CD4-positive, alpha-beta T cell treated with Interferon gamma for 1 hour (primary cell): ENCODE measurements at places on chromosomes 6 and 20.
A peak's percentile ranks its signal among the peaks of the same experiment; 100 is the strongest.

GRCh38 chr6:156601152-156602065, 175.8 kb upstream of the ARID1B start:
- DNase-seq = no peak

GRCh38 chr6:36127462-36128016, 2.8 kb upstream of the MAPK13 start:
- DNase-seq = peak; percentile 75

GRCh38 chr6:158911746-158912480, 88.1 kb downstream of the RSPH3 start:
- DNase-seq = peak; percentile 32

- peak; percentile 7 for DNase-seq
Measured at GRCh38 chr6:25497383-25498040, 154.5 kb upstream of the SCGN start.

DNA sequence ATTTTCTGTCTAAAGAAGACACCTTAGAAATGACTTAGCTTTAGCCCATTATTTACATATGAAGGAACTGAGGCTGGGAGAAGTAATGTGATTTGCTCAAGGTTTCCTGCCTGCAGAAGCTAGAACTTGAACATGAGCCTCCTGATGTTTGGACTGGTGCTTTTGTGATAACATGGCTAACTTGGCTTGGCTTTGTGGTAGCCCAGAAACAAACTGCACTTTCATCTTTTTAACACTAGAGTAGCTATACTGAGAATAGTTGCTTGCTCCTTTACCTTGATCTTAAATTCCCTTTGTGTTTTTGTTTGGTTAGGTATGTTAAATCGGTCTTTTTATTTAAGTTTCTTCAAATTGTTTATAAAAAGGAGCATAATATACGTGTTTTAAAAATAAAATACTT, 163.5 kb upstream of the MANEA start:
- no peak for DNase-seq

- no peak for DNase-seq
Measured at GRCh38 chr6:3137057-3137777, 18.7 kb downstream of the BPHL start.

- no peak for DNase-seq
Measured at GRCh38 chr20:3194617-3195280, 9.7 kb downstream of the DDRGK1 start.

GRCh38 chr6:166112580-166112979, 55.1 kb downstream of the TBXT start:
- DNase-seq = no peak

GRCh38 chr20:17545127-17545526, 13.9 kb upstream of the BFSP1 start:
- DNase-seq = no peak

- no peak for DNase-seq
Measured at GRCh38 chr6:56288347-56288746, 41.0 kb upstream of the COL21A1 start.

DNA sequence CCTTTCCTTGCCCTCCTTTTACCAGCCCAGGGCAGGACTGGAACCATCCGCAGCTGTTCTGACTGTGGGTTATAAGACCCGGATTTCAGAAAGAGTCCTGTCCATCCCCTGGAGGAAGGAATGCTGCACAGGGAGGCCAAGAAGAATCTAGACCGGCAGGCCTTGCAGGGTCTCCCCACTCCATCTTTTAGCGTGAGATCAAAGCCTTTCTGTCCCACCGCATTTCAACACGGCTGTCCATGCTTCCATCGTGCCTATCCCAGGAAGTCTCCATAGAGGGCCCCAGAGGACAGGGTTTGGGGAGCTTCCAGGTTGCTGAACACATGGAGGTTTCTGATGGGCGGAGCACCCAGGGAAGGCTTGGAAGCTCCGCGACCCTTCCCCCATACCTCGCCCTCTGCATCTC, 79.3 kb upstream of the AGPAT4 start:
- peak; percentile 14 for DNase-seq

- no peak for DNase-seq
Measured at GRCh38 chr20:57829336-57829735, 119.5 kb upstream of the PMEPA1 start.

GRCh38 chr6:39082310-39082709, 32.7 kb downstream of the SAYSD1 start:
- no peak for DNase-seq
